ENCODE measurements at places on chromosomes 2 and 18. TPM values are rescaled to one million over a fixed set of nuclear protein-coding genes. Genes with fewer than 3 reads are reported as not detected.

GAL3ST2 gene
- total RNA-seq, result 4.7 TPM

GRCh38 chr2:177998006-177998405, 74.6 kb downstream of the PDE11A start:
- DNase-seq, result no peak

LAMA3 gene
- 456 TPM for total RNA-seq

CIB4 gene
- total RNA-seq, result not detected

DNAH6 gene
- total RNA-seq, result 0.15 TPM

GRCh38 chr2:160306985-160307384, 106.9 kb upstream of the ITGB6 start:
- no peak for DNase-seq

- DNase-seq, result no peak
These were observed 3.4 kb upstream of the TNFAIP6 start for GRCh38 chr2:151353995-151354394.

LYG1 gene
- total RNA-seq, result not detected

DNA sequence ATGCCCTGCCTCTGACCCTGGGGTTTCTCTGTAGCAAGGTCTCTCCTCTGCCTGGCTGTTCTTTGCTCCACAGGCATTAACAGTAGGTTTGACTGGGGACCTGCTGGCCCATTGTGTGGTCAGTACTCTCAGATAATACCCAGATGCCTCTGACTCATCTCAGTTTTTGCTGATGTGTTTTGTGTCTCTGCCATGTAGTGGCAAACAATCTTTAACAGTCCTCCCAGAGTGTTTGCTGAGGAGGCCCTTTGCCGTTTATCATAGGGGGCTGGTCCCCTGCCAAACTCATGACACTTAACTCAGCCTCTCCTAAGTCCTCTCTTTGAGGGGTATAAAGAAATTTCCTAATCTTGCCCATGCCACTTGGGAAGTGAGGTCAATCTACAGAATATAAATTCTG, 793.7 kb upstream of the FANCL start:
- no peak for DNase-seq

DNA sequence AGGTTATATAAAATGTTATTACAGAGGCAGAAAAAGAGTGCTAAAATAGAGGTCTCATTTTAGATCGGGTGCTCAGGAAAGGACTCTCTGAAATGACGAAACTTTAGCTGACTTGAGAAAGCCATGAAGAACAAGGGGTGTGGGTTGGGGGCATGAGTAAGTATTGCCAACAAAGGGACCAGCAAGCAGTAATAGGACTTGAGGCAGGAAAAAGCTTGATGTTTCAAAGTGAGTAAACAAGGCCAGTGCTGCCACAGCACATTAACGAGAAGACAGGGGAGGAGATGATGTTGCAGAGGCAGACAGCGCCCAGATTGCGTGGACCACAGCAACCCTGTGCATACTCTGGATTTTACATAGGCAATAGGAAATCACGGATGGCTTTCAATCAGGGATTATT, 318.8 kb downstream of the ZEB2 start:
- no peak for DNase-seq

DNA sequence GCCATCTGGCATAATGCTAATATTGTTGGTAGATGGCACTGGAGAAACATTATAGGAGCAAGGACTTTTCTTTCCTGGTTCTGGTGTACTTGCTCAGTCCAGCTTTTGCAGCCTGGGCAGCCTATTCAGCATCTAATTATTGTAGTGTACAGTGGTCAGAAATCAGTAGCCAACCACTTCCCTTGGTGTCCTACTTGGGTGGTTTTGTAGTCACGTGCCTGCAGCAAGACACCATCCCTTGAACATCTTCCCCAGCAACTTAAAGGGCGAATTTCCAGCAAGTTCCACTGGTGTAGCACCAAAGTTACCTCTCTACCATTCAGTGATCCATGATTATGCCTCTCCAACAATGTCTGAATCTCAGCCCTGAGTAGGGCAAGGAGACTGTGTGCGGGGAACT, 557.6 kb downstream of the SATB2 start:
- DNase-seq, result no peak

DNA sequence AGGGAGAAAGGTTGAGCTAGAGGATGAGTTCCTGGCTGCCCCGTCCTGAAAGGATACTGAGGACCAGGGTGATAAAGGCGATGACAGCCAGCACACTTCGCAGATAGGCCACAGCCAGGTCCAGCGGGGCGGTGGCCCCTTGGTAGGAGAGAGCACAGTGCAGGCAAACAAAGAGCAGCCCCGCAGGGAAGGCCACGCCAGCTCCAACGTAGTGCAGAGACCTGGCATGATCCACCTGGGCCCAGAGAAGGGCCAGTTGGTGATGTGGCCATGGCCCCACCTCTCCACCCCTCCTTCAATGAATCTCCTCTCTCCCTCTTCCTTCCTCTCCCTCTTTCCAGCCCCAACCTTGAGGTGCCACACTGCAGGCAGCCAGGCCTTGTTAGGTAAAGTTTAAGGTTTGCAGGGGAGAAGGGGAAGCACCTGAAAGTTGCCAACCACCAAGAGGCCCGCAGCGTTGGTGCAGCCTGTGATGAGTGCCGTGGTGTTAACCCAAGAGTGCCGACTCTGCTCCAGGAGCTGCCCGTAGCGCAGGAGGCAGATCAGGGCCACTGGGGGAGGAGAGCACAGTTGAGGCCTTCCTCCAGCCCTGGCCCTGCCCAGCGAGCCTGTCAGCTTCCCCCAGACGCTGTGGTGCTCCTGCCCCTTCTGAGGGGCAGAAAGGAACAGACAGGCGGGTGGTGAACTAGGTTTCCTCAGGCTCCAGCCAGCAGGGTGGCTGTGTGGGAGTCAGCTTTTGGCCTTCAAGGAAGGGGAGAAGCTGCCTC, 2.8 kb downstream of the TMEM150A start:
- no peak for DNase-seq

DNA sequence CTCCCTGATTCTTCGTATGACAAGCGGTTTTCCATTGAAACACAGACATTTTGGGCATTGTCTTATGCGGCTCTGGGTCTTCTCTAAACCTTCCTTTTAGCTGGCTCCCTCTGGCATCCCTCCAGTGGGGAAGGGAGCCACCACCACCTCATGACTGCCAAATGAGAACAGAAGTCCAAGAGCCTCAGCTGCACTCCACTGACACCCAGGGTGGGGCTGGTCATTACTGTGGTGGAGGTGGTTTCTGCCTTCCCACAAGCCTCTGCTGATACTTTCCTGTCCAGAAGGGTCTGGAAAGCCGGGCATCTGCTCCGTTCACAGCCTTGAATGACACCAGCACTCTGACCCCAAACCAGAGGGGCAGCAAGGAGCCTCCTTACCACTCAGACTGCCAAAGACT, 213.5 kb downstream of the ZNF516 start:
- DNase-seq, result no peak

All from lower leg skin (tissue), 4 donors.